ENCODE measurements at places on chromosomes 16 and 17.

- peak; percentile 96 for DNase-seq
Observed at GRCh38 chr17:19648475-19649273, at the start of gene ALDH3A2. Gene ALDH3A2 (plus strand): TSS chr17:19648751. CDS start chr17:19648972, 221 bp downstream.

DNA sequence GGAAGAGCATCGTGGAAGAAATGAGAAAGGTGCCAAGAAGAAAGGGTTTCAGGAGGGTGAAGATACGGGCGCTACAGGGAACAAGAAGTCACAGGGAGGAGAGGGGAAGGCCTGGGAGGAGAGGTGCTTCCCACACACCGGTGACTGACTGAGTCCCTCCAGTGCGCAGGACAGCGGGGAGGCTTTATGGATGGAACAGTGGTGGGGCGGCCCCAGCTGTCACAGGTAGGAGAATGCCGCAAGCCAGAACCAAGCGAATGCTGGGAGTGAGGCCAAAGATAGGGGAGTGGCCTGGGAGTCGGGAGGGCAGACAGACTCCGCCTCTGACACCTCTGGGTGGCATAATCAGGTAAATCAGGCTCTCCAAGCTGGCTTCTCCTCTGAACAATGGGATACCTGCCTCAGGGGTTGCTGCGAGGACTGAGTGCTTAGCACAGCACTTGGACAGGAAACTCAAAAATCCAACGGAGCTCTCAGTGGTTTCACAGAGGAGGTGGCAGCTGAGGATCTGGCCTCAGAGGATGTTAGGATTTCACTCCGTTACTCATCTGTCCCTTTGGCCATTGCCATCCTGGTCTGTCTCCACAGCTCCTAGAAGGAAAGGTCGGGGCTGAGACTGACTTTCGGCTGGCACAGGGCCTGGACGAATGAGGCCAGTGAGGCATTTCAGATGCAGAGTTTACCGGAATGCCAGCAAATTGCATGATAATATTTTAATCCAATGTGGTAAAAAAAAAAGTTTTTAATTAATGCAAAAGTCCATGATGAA lies 717 bp upstream of the CNP start:
- peak; percentile 63 for DNase-seq

- peak; percentile 27 for DNase-seq
Observed at GRCh38 chr16:325375-326145, 27.0 kb downstream of the AXIN1 start.

DNA sequence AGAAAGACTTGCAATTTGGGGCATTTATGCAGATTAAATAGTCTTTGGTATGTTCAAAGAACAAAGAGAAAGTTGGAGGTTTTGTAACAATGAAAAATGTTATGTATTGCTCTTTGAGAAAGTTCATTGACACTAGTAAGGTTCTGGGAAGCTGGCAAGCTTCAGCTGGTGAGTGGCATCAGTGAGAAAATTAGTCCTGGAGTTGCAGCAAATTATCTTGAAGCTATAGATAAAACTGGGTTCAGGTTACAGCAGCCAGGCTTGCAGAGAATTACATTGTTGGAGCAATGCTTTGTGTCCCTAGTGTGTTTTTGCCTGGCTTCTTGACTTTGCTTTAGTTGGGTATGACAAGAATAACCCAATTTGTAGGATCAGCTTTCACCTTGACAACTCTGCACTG lies 221.2 kb downstream of the CDH13 start:
- DNase-seq = no peak

- no peak for DNase-seq
Observed at GRCh38 chr17:81052199-81052997, 17.4 kb downstream of the BAIAP2 start.

GRCh38 chr16:89545044-89545830 lies 15.2 kb upstream of the RPL13 start:
- DNase-seq = no peak

- no peak for DNase-seq
Observed at GRCh38 chr16:55273959-55274358, 50.0 kb upstream of the IRX6 start.

- DNase-seq = no peak
Observed at GRCh38 chr16:53043986-53044601, 8.6 kb downstream of the CHD9NB start.

- DNase-seq = no peak
Observed at GRCh38 chr17:41363881-41364280, 5.7 kb downstream of the KRT33B start.

DNA sequence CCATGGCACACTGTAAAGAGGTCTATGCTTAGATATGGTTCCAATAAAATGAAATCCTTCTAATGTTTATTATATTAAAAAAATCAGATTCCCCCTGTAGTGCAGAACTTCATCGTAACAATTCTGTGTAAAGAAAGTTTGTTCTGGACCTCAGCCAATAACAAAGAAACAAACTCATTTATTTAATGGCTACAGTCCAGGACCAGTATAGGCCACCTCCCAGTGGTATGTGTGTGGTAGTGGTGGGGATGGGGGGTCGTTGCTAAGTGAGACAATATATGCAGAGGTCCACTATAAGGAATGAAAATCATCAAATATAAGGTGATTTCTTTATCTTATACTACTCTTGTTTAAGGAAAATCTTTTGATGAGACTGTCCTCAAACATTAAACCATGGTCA lies 136.4 kb downstream of the CDK5R1 start:
- DNase-seq = no peak
